ENCODE measurements at places on chromosomes 7 and 10.

- no peak for DNase-seq
Measured at GRCh38 chr10:49104323-49104722, 11.0 kb downstream of the VSTM4 start.

DNA sequence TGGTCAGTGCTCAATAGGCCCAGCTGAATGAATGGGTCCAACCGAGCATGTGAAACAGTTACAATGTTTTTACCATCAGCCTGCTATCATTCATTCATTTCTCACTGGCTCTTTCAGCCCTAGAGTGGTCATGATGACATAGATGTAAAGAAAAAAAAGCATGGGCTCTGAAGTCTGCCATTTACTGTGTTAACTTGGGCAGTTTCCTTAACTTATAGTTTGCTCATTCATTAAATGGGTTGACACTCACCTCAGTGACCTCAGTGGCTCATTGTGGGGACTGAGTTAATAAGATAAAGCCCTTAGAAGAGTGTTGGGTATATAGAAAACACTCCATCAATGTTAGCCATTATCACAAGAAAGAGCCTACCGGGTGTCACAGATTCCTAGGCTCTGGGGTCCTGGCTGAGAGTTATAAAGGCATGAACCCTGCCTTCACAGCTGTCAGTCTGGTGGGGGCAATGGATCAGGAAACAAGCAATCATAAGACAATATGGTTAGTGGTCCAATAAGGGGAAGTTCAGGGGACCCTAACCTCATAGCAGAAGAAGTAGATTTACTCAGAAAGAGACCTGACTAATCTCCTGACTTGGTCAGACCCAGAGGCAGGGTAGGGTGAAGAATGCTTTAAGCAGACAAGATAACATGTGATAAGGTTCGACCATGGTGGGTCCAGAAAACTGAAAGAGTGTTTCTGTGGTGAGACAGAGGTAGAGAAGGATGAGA, 29.7 kb upstream of the GPAM start:
- no peak for DNase-seq

DNA sequence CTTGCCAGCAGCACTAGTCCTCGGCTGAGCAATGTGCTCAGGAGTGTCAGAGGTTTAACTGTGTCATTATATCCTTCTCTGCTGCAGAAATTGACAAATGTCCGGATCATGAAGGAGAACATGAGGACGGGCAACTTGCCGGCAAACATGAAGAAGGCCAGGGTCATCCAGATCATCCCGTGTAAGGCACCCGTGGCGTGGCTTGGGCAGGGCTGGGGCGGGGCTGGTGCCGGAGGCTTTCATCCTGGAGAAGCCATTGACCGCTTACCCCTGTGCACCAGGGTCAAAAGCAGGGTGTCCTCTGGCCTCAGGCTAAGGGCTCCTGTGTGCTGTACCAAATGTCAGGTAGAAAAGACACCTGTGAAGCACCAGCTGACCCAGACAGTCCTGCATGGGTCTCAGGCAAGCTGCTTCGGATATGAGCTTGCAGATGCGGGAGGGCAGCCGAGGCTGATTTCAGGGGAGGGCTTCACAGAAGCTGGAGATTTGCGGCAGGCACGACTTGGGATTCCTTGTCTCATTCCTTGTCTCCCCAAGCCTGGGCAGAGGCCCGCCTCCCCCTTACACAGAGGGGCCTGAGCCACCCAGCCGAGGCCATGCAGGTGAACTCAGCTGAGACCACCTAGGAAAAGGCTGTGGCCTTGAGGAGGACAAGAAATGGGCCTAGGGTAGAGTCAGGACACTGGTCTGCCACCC, 55.4 kb downstream of the MKI67 start:
- no peak for DNase-seq

- DNase-seq, result peak; percentile 79
Measured at GRCh38 chr10:15084502-15084922, 4.1 kb downstream of the ACBD7 start.

DNA sequence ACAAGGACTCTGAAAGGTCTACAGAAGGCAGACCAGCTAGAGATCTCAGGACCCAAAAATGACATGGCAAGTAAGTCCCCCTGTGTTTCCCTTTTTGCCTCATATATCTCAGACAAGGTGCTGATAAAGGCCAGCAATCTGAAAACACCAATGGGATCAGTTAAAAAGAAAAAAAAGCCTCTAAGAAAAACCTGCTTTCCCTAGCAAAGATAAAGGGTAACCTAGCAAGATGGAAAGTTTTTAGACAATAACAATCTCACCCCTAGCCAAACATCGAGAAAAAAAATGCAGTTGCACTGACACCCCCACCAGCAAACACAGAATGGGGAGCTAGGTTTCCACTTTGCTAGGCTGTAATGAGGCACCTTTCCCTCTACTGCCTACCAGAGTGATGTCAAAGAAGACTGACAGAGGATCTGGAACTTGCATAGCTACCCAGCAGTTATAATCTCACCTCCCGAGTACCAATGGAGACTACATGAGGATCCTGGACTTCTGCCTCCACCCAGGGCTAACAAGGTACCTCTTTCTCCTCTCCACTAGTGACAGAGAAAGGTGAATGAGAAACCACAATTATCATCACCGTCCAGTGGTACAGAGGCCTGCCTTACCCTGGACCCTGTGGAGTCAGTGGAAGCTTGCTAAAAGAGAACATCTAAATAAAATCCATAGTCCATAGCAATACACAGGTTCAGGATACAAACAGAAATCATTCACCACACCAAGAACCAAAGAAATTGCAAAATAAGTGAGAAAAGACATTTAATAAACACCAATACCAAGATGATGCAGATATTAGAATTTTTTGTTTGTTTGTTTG, 240.8 kb downstream of the ARHGAP12 start:
- DNase-seq, result no peak

GRCh38 chr10:7458556-7458955, 47.7 kb upstream of the SFMBT2 start:
- no peak for DNase-seq

- no peak for DNase-seq
Measured at GRCh38 chr7:40133561-40134427, 628 bp downstream of the MPLKIP start.

DNA sequence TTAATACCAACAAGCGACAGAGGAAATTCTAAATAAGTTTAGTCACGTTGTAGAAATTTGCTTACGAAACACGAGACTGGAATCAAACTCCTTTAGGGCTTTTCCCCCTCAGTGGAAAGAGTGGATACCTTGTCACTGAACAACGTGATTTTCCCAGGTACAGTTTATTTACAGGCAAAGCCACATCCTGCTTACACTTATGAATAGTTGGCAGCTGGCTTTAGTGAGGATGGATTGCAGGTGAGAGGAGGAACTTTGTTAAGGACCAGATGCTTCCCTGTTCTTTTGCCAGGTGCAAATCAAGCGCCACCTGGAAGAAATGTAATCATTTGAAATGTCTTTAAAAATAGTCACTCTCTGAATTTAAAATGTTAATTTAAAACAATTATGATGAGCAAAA, 282.4 kb downstream of the ADARB2 start:
- DNase-seq, result no peak

DNA sequence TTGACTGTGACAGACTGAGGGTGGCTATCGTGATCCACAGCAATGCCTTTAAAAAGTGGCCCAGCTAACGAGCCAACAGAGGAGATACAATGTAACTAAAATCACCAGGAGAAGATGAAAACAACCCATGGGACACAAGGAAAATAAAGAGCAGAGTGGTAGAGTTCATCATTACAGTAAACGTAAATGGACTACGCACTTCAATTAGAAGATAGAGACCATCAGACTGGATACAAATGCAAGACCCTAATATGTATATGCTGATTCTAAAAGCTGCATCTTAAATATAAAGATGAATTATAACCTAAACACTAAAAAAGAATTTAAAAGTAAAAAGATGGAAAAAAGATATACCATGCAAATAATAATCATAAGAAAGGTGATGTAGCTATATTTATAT, 6.6 kb upstream of the STK32C start:
- DNase-seq, result no peak

- no peak for DNase-seq
Measured at GRCh38 chr10:120827251-120827875, 23.8 kb upstream of the WDR11 start.

GRCh38 chr7:26202019-26202990, 760 bp downstream of the CBX3 start:
- DNase-seq, result peak; percentile 72
